ENCODE measurements at places on chromosomes 1 and 21.
A peak's percentile ranks its signal among the peaks of the same experiment; 100 is the strongest.

GRCh38 chr21:45972716-45973474 is 8.7 kb upstream of the COL6A1 start:
- DNase-seq = peak; percentile 71

- no peak for DNase-seq
These were observed 334.2 kb downstream of the NTNG1 start for GRCh38 chr1:107474877-107475612.

GRCh38 chr1:85850238-85850637 is 142.0 kb upstream of the ZNHIT6 start:
- no peak for DNase-seq

DNA sequence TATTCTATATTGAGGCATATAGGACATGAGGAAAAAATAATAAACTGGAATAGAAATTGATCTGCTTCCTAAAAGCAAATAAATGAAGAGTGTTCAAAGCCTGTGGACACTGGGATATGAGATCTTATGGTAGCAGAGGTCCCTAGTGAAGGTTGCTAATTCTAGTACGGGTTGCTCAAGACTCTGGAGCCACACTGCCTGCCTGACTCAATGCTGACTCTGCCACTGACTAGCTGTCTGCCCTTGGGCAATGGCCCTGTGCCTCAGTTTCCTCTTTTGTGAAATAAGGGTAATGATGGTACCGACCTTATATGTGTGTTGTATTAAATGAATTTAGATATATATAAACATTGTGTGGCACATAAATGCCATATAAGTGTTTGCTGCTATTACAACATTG is 59.0 kb upstream of the C1orf53 start:
- no peak for DNase-seq

DNA sequence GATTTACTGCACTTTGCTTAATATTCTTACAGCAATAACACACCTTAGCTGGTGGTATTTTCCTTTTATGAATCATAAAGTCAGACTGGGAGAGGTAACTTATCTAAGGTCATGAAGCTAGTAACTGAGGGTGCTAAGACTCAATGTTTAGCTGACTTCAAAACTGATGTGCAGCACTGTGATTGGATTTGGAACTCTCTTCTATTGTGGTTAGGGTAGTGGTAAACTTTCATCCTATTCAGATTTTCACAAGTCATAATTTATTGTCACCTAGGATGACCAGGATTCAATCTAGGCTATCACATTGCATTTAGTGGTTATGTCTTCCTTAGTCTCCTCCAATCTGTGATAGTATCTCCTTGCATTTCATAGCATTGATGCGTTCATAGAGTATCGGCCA is 18.9 kb downstream of the EPB41 start:
- no peak for DNase-seq

DNA sequence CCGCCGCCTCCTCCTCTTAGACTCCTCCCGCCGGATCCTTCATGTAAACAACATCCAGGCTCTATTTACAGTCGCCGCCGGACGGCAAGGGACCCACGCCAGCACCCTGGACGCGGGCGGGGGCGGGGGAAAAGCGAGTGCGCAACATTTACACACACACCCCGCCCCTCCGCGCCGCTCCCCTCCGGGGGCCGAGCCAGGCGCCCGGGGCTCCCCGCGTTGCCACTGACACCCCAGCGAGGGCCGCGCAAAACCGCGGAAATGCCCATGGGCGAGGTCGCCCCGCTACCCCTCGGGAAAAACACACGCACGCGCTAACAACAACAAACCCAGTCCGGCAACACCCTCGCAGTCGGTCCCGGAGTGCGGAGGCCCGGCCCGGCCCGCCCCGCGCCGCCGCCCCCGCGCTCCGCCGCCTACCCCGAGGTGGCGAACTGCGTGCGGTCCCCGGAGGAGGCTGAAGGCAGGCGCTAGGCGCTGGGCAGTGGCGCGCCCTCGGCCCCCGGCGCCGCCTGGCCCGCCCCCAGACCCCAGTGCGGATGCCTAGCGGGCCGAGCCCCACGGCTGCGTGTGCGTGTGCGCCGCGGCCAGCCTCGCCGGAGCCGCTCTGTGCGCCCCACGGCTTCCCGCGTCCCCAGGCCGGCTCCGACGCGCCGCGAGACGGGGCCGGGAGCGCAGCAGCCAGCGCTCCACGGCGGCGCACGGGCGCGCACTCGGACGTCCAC is 81.1 kb upstream of the AK4 start:
- DNase-seq = no peak
